ENCODE measurements at places on chromosomes 4 and X.

DNA sequence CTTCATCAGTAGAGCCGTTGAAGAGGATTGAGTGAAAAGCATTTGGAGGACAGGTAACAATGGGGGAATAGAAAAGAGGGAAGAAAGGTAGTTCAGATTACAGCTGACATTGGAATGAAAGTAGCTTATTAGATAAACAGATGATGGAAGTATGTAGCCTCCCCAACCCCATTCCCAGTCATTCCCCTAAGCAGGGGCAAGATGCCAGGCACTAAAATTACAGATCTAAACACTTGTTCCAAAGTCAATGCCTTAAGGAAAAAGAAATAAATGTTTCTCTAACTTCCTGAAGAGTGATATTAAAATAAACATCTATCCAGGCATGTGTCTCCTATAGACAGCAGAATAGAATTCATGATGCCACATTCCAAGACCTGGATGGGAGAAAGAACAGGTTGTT lies 350.8 kb downstream of the PDGFC start:
- no peak for DNase-seq

DNA sequence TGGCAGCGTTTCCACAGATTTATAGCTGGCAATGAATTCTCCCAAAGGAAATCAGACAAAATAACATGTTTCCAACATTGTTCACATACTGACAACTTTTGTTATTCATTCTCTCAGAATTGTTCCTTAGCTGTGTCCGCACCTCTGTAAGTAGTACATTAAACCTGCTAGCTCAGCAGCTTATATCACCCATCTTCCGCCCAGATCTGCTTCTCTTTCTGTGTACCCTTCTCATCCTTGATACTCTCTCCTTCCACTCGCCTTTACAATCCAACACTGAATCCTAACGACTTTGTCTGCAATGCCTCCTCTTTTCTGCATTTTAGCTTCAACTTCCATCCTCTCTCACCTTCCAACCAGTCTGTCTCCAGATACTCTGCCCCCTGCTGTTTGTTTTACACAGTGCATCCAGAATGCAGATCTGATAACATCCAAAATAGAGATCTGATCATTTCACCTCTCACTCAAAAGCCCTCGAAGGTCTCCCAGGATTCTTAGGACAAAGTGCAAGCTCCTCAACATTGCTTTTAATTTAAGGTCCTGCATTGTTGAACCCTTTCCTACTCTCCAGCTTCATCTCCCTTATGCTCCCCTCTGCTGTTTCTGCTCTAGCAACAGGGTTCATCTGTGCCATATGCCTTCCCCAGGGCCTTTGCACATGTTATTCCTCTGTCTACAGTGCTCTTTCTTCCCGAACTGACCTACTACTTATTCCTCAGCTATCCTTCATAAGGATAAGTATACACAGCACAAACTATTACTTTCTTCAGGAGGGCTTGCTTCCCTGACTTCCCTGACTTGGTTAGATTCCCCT lies 67.3 kb upstream of the VBP1 start:
- DNase-seq = no peak

- DNase-seq = no peak
Measured at GRCh38 chr4:151389311-151389710, 19.7 kb upstream of the FHIP1A start.

DNA sequence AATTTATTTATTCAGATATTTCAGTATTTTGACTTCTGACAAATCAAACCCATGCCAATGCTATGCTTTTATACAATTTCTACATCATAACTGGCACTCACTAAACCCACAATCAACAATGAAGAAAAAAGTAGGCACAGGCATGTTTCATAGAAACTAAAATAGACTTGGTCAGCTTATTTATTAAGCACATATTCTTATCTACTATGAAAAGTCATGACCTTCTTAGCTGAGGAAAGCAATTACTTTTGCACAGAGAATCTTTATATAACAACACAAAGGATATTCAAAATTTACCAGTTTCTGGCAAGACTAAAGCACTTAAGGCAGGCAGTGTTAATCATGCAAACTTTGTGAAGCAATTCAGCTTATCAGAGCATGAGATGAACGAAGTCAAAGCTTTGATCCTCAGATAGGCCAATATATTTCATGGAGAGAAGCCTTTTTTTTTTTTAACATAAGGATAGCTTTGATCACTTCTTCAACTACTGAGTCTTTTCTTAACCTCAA lies 490.6 kb downstream of the INPP4B start:
- DNase-seq = no peak
